ENCODE measurements at places on chromosomes 13 and 19.

DNA sequence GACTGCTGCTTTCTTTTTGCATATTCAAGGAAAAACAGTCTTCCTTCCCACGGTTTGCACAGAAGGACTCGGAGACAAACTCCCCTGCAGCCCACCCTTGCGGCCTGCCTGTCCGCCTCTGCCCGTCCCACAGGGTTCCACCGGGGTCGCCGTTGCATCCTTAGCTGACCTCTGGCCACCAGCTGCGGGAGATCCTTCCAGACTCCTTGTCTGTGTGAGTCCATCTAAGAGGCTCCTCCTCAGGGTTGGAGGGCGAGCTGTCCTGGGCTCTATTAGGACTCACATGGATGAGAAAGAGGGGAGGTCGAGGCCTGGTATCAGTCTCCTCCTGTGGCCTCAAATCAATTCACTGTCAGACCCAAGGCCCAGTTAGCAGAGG, 39.2 kb downstream of the KLF2 start:
- DNase-seq = no peak

GRCh38 chr19:38270587-38271167, 6.3 kb downstream of the SPINT2 start:
- DNase-seq = no peak

GRCh38 chr13:110479215-110479545, 82.3 kb downstream of the RAB20 start:
- no peak for DNase-seq

DNA sequence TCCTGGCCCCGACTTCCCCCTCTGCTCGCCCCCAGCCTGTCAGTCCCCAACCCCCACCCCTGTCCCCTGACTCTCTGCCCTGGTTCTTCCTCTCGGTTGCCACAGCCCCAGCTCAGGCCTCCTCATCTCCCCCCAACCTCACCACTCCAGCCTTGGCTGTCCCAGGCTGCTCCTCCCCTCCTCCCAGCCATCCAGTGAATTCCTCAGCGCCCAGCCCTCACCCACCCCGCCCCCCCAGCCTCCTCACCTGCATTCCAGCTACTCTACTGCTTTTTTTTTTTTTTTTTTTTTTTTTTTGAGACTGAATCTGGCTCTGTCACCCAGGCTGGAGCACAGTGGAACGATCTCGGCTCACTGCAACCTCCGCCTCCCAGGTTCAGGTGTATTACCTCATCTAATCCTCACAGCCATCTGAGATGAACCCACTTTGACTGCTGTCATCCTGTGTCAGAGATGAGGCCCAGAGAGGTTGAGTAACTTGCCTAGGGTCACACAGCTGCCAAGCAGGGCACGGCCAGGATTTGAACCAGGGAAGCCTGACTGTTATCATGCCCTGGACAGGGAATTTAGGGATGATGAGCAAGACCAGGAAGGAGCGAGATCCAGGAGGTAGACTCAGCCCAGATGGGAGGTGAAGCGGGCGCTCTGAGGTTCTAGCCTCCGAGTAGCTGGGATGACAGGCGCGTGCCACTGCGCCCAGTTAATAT, 2.6 kb downstream of the SULT2B1 start:
- no peak for DNase-seq

- DNase-seq = no peak
Measured at GRCh38 chr19:5717215-5717935, 2.6 kb downstream of the LONP1 start.

GRCh38 chr19:4327252-4327876, 11.3 kb downstream of the STAP2 start:
- peak; percentile 69 for DNase-seq

DNA sequence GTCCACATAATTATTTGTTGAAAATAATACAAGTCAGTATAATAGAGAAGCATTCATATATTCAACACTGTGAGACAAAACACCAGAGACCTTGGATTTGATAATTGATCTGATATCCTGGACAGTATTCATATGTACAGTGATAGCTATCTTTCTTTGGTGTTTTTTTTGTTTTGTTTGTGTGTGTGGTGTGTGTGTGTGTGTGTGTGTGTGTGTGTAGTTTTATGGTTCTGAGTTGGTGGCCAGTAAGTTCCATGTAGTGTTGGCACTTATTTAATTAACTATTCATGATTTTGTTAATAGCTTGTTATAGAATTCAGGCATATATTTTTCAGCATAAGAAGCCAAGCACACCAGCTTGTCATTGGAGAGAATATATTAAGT, 1.6 kb upstream of the ANGPTL6 start:
- no peak for DNase-seq

- DNase-seq = peak; percentile 38
Measured at GRCh38 chr19:42277821-42278451, 8.9 kb downstream of the CIC start.

GRCh38 chr19:31223740-31224534, 125.3 kb downstream of the TSHZ3 start:
- DNase-seq = peak; percentile 61

GRCh38 chr19:4369109-4369887, 25.9 kb downstream of the MPND start:
- peak; percentile 18 for DNase-seq

- peak; percentile 62 for DNase-seq
Measured at GRCh38 chr13:76383676-76384461, 502.3 kb downstream of the KCTD12 start.

- DNase-seq = no peak
Measured at GRCh38 chr13:85283408-85283807, 515.8 kb downstream of the SLITRK6 start.

DNA sequence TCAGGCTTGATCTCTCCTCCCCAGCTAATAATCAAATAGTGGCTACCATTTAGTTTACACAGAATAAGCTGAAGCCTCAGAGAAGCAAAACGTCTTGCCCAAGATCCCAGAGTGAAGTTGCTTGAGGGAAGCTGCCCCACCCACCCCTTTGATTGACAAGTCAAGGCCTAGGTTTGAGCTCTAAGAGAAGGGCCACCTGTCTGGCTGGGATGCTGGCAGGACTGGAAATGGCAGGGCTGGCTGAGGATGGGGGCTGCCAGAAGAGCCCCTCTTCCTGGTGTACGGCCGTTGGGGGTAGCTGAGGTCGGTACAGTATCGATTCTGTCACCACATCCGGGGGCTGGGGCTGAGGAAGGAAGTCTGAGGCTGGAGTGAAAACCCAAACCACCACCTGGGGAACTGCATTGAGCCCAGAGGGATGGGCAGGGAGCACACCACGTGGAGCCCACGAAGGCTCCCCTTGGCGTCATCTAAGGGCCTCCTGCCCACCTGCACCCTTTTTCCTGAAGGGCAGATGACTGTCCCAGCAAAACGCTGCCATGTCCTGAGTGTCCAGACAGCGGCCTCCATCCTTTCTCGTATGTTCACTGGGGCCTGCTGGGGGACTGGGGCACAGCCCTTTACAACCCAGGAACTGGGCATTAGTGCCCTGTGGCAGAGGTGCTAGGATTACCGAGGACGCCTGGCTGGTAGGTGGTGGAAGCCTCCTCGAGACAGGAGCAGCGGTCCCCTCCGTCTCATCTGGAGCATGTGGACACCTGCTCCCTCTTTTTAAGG, 1.4 kb upstream of the PRKD2 start:
- no peak for DNase-seq

- no peak for DNase-seq
Measured at GRCh38 chr19:39133431-39134270, 8.1 kb downstream of the PAK4 start.

- DNase-seq = peak; percentile 84
Measured at GRCh38 chr13:24683838-24684599, 3.8 kb downstream of the ATP12A start.

DNA sequence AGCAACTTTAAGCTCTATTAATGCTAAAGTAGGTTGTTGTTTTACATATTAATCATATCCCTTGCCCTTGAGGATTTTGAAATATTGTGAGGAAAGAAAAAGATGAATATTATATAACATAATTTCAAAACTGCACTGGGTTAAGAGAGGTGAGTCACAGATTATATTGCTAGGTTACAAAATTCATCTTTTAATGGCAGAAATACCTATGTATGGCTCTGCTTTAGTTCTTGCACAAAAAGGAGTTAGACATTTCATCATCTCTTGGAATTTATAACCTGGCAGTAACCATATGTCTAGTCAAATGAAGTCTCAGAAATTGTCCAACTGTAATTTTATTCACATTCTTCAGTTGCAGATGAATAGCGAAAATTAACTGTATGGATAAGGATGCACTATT, 2041.1 kb downstream of the OLFM4 start:
- no peak for DNase-seq

Measured in AG08396 (cell line).